BE2C (cell line): ENCODE measurements at places on chromosomes 4 and X.
A peak's percentile ranks its signal among the peaks of the same experiment; 100 is the strongest.

DNA sequence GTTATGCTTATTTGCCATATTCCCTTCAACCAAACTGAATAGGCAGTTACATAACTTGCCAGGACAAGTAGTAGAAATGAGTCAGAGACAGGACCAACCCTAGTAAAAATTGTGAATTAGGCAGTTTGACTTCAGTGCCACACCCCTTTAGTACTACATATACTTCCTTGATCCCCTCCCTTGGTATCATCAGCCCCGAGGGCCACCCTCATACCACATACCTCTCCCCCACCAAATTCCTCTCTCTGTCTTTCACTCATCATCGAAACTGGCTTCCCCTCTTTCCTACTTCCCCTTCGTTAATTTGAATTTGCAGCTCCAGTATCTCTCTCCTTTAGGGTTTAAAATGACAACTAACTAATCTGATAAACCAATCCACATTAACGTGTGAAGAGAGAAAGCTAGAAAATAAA is 7.9 kb upstream of the PTPN13 start:
- no peak for DNase-seq

DNA sequence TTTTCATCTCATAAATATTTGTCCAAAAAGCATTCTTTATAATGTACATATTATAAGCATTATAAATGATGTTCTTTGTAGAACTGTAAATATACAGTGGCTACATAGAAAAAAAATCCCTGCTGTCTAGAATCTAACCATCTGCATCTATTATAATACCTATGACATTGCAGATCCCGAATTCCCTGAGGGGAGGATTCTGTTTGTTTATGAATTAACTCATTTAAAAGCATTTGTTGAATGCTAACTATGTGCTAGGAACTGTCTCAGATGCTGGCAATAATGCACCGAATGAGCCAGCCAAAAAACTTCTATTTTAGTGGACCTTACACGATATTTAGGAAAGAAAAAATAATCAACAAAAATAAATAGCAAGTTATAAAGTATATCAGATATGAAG is 189.6 kb downstream of the PACRGL start:
- DNase-seq = no peak

- no peak for DNase-seq
Measured at GRCh38 chr4:153489856-153490558, 23.8 kb downstream of the TMEM131L start.

- DNase-seq = no peak
Measured at GRCh38 chr4:25029479-25030276, 1.1 kb downstream of the LGI2 start.

GRCh38 chrX:17033225-17033624 is 86.8 kb downstream of the REPS2 start:
- DNase-seq = no peak

GRCh38 chrX:69131886-69132285 is 33.4 kb downstream of the PJA1 start:
- DNase-seq = no peak

DNA sequence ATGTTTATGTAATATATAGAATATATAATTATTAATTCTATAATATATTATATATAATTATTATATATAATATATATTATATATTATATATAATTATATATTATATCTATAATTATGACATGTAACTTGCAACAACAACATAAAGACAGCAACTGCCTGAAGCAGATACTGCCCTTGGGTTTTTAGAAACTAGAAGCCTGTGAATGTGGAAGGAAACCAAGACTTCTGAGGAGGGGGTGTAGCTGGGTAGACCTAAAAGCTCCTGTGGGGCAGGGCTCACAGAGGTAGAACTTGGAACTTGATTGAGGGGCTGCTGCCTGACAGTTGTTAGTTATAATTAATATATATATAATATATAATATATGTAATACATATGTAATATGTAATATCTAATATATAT is 167.2 kb upstream of the SLIT2 start:
- no peak for DNase-seq

- no peak for DNase-seq
Measured at GRCh38 chr4:150464523-150464922, 117.4 kb upstream of the MAB21L2 start.

GRCh38 chr4:14478504-14478903 is 523.8 kb upstream of the CPEB2 start:
- no peak for DNase-seq

DNA sequence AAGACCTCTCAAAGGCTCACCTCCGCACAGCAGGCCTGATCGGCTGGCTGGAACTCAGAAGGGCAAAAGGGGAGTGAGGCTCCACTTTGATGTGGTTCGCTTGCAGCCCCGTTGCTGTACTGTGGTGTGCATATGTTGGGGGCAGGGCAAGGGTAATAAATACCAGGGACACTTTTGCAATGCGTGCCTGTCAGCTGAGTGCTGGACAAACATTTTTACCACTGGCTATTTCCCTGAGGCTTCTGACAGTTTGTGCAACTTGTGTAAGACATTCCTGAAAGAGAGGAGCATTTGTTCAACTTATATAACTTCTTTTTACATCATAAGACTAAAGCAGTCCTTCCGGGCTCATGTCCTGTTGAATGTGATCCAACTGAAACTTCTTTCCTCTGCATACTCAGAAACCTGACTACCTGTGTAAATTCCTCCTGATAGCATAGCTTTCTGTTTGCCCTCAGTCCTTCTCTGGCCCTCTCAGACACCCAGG is 82.3 kb downstream of the SPRY1 start:
- no peak for DNase-seq

DNA sequence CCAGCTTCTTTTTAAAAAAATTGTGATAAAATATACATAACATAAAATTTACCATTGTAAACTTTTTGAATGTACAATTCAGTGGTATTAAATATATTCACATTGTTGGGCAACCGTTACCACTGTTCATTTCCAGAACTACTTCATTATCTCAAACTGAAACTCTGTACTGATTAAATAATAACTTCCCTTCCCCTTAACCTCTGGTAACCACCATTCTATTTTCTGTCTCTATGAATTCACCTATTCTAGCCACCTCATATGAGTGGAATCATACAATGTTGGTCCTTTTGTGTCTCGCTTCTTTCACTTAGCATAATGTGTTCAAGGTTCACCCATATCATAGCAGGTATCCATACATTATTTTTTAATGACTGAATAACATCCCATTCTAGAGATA is 8.3 kb downstream of the GPR50 start:
- no peak for DNase-seq

- no peak for DNase-seq
Measured at GRCh38 chr4:24007860-24008261, 118.0 kb upstream of the PPARGC1A start.

DNA sequence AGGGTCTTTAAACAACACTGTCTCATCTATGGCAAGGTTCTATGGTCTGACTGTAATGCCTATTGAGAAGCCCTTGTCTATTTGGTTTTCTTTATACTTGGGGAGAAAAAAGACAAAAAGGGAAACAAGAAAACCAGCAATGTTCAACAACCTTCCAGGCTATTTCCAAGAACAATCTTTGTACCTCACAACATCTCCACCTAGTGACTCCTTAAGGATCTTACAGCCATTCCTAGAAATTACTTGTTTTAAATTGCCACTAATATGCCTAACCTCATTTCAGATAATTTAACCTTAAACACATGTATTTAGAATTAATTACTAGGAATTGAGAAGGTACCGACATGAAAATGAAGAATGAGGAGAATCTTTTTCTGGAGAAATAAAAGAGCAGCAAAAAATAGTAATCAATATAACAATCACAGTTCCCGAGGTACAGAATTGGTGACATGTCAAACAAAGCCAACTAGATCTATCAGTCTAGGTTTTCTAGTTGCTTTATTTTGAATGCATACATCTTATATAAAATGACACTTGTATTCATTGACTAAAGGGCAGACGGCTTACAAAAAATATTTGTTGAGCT is 1.6 kb upstream of the RBM46 start:
- no peak for DNase-seq

DNA sequence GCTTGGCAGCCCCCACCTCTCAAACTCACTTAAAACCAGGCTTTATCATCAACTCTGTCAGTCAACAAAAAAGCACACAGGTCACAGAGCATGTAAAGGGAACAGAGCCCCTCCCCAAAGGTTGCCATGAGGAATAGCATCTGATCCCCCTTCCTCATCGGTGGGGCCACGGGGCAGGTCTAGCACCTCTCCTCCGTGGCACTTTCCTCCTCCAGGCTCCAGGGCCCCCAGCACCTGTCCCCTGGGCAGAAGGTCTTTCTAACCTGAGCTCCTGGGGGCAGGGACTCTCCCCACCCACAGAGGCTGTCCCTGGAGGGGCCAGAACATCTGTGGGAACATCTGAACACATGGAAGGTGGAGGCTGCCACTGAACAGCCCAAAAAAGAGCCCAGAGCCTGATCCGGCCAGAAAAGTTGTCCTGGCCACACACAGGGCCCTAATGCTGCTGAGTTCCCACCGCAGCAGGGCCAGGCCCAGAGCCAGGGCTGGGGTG is 65.7 kb downstream of the ZFYVE28 start:
- peak; percentile 7 for DNase-seq

GRCh38 chr4:174284487-174284886 is 776 bp downstream of the CEP44 start:
- DNase-seq = no peak

GRCh38 chrX:133570549-133570948 is 155.3 kb upstream of the GPC4 start:
- no peak for DNase-seq

DNA sequence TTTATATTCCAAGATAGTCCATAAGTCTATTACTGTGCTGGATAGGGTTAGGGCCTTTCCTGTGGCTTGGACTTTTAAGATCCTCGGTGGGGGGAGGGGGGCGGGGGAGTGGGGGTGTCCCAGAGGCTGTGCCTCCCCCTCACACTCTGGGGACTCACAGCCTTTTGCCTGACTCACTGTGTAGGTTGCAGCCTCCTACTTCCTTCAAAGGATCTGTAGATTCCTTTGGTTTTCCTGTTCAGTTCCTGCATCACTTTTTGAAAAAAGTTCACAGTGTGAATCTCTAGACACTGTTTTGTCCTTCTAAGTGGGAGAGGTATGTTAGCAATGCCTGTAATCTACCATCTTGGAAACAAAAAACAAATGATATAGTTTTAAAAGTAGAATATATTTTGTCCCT is 999.9 kb downstream of the GLUD2 start:
- DNase-seq = no peak

DNA sequence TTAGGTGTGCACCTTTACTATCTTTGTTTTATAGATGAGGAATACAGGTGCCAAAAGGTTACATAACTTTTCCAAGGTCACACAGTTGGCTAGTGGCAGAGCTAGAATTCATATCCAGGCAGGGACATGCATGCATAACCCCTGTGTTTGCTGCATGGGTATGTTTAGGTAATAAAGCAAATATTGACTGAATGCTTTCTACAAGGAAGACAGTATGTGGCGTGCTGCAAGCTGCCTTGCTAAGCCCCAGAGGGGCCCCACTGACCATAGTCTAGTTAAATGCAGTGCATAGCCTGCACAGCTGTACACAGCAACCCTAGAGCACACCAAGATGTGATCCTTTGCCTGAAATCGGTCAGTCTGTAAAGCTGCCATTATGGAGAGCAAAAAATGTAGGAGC is 320.5 kb upstream of the IGFBP7 start:
- no peak for DNase-seq

DNA sequence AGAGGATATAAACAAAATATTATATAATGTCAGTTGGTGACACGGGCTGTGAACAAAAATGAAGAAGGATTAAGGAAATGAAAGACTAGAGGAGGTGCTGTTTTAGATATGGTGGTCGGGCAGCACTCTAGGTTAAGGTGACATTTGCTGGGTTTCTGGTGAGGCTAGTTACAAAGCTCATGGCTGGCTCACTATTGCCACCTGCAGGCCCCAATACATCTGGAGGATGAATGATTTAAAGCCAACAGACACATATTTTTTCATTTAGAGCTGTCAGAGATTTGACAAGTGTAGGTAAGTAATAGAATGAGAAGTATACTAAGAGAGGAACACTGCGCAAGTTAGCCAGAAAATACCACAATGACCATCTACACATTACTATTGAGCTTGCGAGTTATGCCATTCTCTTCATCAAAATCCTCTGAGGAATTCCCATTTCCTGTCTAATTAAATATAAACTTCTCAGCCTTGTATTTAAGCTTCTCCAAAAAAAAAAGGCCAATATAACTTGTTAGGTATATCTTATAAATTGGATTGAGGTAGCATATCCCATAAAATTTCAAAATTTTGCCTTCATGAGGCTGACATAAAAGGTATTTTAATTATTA is 6.4 kb upstream of the FGG start:
- peak; percentile 69 for DNase-seq

- no peak for DNase-seq
Measured at GRCh38 chr4:134028421-134028820, 173.2 kb downstream of the PABPC4L start.

DNA sequence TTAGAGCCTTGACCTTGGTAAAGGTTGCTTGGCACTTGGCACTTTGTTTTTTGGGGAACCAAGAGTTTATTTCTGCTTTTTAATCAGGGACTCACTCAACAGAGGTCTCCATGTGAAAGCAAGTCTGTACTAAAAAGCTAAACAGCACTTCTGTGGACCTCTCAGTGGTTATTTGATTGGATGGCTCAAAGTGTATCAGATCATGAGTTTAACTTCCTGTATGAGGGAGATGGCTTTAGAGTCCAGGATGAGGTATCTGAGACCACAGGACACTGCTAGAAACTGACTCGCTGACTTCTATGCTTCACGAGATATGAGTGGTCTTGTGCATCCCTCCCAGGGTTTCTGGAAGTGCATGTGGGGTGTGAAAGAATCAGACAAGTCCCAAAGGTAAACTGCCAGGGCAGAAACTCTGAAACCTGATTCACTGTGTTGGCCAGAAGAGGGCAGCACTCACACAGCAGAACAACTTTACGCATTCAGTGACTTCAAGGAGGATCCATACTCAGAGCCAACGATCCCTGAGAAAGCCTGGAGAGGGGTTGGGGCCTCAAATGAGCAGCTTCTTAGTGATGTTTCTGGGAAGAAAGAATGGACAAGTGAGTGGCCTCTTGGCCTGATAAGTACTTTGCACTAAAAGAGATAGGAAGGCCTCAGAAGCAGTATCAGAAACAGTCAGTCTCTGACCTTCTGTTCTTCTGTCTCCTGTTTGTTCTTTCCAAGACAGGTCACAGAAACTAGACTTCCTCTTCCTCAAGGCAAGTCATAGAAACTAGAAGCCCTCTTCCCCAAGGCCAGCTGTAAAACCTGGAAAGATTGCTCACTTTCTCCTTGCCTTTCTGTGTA is 220.3 kb upstream of the CXCL13 start:
- peak; percentile 47 for DNase-seq

DNA sequence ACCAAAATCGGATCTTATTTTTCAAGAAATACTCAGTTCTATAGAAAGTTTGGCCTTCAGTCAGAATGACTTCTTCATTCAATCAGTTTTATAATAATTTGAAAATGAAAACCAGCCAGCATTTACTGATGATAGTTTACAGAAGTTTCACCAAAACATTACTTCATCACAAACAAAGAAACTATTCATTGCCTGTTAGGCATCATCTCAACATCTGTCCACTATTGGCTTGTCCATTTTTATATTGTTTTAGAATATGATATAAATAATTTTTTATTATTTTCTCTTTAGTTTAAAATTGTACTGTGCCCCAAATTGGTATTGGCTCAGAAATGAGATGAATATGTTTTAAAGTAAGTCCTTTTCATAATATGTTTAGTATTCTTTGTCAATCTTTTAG is 38.4 kb downstream of the FAT4 start:
- DNase-seq = no peak

- DNase-seq = no peak
Measured at GRCh38 chr4:93303440-93303839, 525.1 kb upstream of the ATOH1 start.
